NCI-H510A treated with DMSO at 0.1 percent for 48 hours (cell line): ENCODE measurements at places on chromosomes 1 and 21.

DNA sequence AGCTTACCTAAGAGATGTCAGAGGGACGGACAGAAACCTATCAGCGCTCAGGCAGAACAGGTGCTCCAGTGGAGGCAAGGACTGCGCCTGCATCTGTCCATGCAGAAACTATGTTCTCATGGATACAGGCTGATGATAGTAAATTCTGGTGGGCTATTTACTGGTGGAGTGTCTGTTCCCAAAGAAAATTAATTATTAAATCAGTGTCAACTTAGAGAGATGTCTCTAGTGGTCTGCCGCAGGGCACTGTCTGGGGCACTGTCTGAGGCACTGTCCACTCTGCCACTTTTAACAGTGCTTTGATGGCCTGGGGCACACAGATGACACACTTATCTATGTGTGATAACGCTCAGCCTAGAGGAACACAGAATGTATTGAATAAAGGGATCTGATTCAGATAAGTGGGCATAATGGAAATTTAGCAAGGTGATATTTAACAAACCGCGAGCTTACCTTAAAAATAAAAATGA lies 148.1 kb downstream of the RGS7 start:
- DNase-seq = peak; percentile 48

- DNase-seq = no peak
These were observed at the start of gene PGLYRP3 for GRCh38 chr1:153312570-153313186. Gene PGLYRP3 (minus strand): TSS chr1:153312952. CDS start chr1:153310665, 2,287 bp downstream.

DNA sequence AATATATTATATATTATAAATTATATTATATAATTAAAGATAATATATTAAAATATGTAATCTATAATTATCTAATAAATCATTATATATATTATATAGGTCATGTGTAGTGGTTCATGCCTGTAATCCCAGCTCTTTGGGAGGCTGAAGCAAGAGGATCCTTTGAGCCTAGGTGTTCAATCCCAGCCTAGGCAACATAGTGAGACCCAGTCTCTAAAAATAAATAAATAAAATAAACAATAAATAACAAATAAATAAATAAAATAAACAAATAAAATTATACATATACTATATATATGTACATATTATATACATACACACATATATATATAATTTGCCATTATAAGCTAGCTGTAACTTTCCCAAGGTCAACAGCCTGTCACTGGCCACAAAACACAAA lies 277.7 kb downstream of the SETD4 start:
- no peak for DNase-seq

DNA sequence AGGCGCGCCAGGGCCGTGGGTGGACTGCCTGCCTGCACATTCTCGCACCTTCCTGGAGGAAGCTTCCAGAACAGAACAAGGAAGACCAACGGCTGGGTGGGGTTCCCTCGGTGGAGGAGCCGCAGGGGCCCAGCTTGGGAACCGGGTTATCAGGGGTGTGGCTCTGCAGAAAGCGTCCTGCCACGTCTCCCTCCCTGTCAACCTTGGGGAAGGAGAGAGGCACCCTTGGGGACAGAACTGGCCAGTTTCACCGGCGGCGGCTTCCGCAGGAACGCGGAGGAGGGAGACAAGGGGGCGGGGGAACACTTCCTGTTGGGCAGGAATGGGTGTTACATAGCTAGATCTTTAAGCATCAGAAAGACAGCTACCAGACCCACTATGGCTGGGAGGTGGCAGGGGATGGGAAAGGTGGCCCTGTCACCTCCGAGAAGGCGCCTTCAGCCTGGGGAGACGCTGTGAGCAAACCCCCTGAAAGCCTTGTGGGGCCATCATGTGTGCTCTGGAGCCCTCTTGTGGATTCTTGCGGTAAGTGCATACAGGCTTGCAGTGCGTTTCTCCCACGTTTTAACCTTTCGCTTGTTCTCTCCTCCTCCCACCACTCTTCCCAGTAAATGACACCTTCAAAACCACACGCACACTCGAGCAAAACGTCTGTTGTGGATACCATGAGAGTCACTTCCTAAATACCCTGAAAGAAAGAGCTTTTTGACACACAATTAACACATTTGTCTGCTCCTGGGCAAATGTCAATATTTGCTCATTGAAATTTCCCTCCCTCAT lies 3.8 kb upstream of the PLEKHA6 start:
- peak; percentile 87 for DNase-seq

DNA sequence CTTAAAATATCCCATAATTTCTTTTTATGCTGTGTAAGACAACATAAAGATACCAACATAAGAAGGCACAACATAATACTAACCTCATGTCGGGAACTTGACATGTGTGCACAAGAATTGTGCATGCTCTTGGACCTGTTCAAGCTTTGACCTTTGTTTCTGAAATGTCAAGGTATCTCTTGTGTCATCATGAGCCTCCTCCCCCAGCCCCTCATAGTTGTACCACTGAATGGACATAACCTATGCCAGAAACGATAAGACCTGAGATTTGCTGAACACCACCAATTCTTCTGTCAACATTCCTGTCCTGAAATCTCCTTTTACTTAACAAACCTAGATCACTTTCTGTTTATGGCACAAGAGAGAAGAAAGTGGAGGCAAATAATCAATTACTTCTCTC lies 29.4 kb upstream of the PROX1 start:
- no peak for DNase-seq

DNA sequence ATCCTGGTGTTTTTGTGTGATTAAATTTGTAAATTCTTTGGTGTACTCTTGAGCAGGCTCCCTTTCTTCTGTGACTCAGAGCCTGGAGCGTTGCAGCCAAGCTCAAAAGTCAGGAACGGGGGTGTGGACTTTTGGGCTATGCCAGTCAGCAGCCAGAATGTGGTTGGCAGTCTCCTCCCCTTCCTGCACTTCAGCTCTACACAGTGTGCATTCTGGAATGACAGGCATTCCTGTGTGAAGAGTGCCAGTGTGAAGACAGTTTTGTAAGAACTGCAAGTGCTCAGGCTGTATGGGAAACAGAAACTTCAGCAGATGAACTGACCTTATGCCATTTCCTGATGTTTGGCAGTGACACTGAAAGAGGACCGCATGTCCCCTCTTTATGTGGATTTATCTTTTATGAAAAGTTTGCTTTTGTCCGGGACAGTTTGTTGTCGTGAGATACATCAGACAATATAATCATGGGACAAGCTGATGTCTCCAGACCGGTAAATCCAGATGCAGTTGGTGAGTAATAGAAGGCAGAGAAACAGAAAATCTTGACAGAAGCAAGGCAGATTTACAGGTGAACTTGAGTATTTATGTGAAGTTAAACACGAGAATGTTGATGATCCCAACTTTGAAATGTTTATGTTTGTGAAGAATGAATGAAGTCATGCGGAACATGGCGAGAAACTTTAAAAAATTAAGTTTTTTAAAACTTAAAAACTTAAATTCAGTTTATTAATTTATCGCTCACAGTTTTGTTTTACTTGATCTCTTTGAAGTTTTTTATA lies 67.7 kb upstream of the RCC1 start:
- DNase-seq = peak; percentile 91

GRCh38 chr1:214362188-214362882 lies 81.4 kb downstream of the SMYD2 start:
- DNase-seq = no peak

- no peak for DNase-seq
These were observed 2.9 kb upstream of the OLIG1 start for GRCh38 chr21:33067043-33067442.
